ENCODE measurements at places on chromosomes 6 and 20. TPM values are rescaled to one million over a fixed set of nuclear protein-coding genes. Genes with fewer than 3 reads are reported as not detected.

SLC17A9 gene
- total RNA-seq, result 23.1 TPM

STX11 gene
- total RNA-seq, result 3.8 TPM

ENPP1 gene
- 12.6 TPM for total RNA-seq

SMOC2 gene
- 29.6 TPM for total RNA-seq

TPD52L1 gene
- total RNA-seq, result 15.5 TPM

HNF4A gene
- 288 TPM for total RNA-seq

DNA sequence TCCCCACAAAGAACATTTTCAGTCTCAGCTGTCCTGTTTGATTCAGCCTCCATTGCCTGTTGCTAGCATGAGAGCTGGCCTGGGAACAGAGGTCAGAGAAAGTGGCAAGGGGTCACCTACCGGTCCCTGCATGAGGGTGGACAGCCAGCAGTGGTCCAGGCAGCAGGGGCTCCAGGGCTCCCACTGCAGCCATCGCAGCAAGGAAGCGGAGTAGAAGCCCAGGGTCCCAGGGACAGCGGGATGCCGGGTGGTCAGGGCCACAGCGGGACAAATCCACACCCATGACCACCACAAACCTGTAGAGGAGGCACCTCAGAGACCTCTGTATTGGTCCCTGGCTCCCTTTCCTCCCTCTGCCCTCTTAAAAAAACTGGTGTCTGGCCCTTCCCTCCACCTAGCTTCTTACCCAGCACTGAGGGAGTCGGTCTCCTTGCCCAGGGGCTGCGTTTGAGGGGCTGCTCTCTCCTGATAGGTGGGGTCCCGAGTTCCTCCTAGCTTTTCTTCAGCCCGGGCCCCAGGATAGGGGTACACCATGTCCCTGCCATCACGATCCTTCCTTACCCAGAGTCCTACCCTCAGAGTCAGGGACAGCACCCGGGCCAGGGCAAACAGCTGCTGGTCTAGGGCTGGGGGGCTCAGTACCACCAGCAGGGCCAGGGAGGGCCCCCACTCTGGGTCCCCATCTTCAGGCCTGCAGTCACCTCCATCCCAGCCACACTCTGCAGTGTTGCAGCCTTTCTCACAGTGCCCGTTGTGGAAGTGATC lies 8.4 kb upstream of the GPSM3 start:
- H3K27ac ChIP-seq, result no peak overlapping the region
- no peaks in the 10 kb centered on the region for H3K27me3 ChIP-seq
- H3K36me3 ChIP-seq, result no peaks in the 10 kb centered on the region
- no peaks in the 10 kb centered on the region for H3K4me1 ChIP-seq
- H3K4me3 ChIP-seq, result no peak overlapping the region

DNA sequence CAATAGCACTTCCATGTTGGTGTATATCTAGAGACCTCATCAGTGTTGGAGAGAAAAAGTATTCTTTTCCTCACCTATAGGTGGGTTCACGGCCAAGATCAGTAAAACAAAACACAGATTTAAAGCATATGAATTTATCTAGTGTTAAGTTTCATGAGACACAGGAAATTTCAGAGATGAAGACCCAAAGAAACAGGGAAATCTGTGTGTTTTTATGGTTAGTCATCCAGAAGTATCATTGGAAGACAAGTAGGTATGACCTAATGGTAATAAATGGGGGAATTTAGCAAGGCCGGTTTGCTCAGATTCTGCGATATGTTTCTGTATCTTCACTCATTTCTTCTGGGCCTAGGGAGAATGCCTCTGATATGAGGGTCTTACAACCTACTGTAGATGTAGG lies 419.6 kb upstream of the MARCKS start:
- no peaks in the 10 kb centered on the region for H3K36me3 ChIP-seq
- H3K4me1 ChIP-seq, result no peaks in the 10 kb centered on the region
- H3K27ac ChIP-seq, result no peak overlapping the region
- H3K4me3 ChIP-seq, result no peak overlapping the region

- no peaks in the 10 kb centered on the region for H3K36me3 ChIP-seq
- DNase-seq, result no peak
- no peaks in the 10 kb centered on the region for H3K27me3 ChIP-seq
- no peak overlapping the region for H3K4me3 ChIP-seq
- no peak overlapping the region for H3K27ac ChIP-seq
Observed at GRCh38 chr20:23870461-23870860, 9.1 kb downstream of the CST5 start.

GRCh38 chr6:23890543-23891227 lies 235.3 kb upstream of the NRSN1 start:
- DNase-seq, result no peak
- no peaks in the 10 kb centered on the region for H3K27me3 ChIP-seq
- H3K36me3 ChIP-seq, result no peaks in the 10 kb centered on the region
- H3K4me3 ChIP-seq, result no peak overlapping the region
- no peaks in the 10 kb centered on the region for H3K4me1 ChIP-seq
- no peak overlapping the region for H3K27ac ChIP-seq

- H3K27me3 ChIP-seq, result no peaks in the 10 kb centered on the region
- no peak overlapping the region for H3K27ac ChIP-seq
- H3K4me1 ChIP-seq, result no peaks in the 10 kb centered on the region
- DNase-seq, result no peak
Observed at GRCh38 chr6:149224399-149224798, 93.1 kb upstream of the TAB2 start.

GRCh38 chr6:25934156-25934555 lies 3.7 kb upstream of the SLC17A2 start:
- no peaks in the 10 kb centered on the region for H3K4me1 ChIP-seq
- H3K27ac ChIP-seq, result no peak overlapping the region
- H3K4me3 ChIP-seq, result no peak overlapping the region
- no peaks in the 10 kb centered on the region for H3K36me3 ChIP-seq

- H3K4me3 ChIP-seq, result no peak overlapping the region
- H3K4me1 ChIP-seq, result no peaks in the 10 kb centered on the region
- DNase-seq, result no peak
- H3K27ac ChIP-seq, result no peak overlapping the region
- H3K27me3 ChIP-seq, result no peaks in the 10 kb centered on the region
Observed at GRCh38 chr6:30944051-30944450, 3.3 kb downstream of the MUCL3 start.

DNA sequence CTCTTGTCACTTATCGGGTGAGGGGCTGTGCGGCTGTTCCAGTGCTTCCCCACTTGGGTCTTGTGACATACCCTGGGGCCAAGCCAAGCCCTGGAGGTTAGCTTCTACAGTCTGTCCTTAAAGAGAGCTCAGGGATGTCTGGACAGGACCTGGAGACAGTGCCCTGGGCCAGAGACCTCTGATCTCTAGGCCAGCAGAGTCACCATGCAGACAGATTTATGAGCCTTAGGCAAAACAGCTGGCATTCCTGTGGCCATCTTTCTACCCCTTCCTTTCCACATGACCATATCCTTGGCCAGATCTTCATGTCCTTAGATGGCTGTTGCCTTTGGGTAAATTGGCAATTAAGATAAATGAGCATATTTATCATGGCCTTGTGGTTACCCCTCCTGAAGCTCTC lies 678.6 kb downstream of the MAFB start:
- H3K4me3 ChIP-seq, result no peak overlapping the region
- H3K4me1 ChIP-seq, result no peaks in the 10 kb centered on the region
- H3K27me3 ChIP-seq, result no peaks in the 10 kb centered on the region
- H3K27ac ChIP-seq, result no peak overlapping the region
- H3K36me3 ChIP-seq, result no peaks in the 10 kb centered on the region
